ENCODE measurements at places on chromosomes 11 and 22.
A peak's percentile ranks its signal among the peaks of the same experiment; 100 is the strongest.

- no peaks in the 10 kb centered on the region for H3K36me3 ChIP-seq
- no peak overlapping the region for H3K4me3 ChIP-seq
- H3K4me1 ChIP-seq, result peaks cover 3% of the 10 kb centered on the region
- DNase-seq, result no peak
- H3K27me3 ChIP-seq, result no peaks in the 10 kb centered on the region
These were observed 30.2 kb upstream of the SWAP70 start for GRCh38 chr11:9633679-9634078.

GRCh38 chr22:25081409-25081824, 118.2 kb upstream of the CRYBB3 start:
- H3K36me3 ChIP-seq, result peaks cover 12% of the 10 kb centered on the region
- H3K27me3 ChIP-seq, result no peaks in the 10 kb centered on the region
- H3K27ac ChIP-seq, result no peak overlapping the region
- no peak overlapping the region for H3K4me3 ChIP-seq
- H3K4me1 ChIP-seq, result peaks cover 68% of the 10 kb centered on the region
- peak; percentile 36 for DNase-seq

GRCh38 chr11:112610494-112610893, 349.8 kb upstream of the PLET1 start:
- no peak for DNase-seq
- no peak overlapping the region for H3K27ac ChIP-seq
- no peaks in the 10 kb centered on the region for H3K36me3 ChIP-seq
- H3K4me1 ChIP-seq, result no peaks in the 10 kb centered on the region
- peaks cover 6% of the 10 kb centered on the region for H3K27me3 ChIP-seq

- DNase-seq, result no peak
These were observed 2.1 kb upstream of the RNF26 start for GRCh38 chr11:119332111-119332765.

Measured in activated naive CD8-positive, alpha-beta T cell treated with anti-CD3 and anti-CD28 coated beads for 36 hours (primary cell).